Cardiac septum (tissue), 1 donor: ENCODE measurements at places on chromosomes 7 and 10. TPM values are rescaled to one million over a fixed set of nuclear protein-coding genes. Genes with fewer than 3 reads are reported as not detected.

DNA sequence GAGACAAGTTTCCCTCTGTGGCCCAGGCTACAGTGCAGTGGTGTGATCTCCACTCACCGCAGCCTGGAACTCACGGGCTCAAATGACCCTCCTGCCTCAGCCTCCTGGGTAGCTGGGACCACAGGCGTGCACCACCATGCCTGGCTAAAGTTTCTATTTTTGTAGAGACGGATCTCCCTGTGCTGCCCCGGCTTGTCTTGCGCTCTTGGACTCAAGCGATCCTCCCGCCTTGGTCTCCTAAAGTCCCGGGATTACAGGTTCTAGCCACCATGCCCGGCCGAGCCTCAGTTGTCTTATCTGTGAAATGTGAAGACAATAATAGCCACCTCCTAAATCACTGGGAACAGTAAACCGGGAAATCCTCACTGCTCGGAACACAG is 88.1 kb downstream of the FOXL3 start:
- peak; percentile 69 for DNase-seq

DNA sequence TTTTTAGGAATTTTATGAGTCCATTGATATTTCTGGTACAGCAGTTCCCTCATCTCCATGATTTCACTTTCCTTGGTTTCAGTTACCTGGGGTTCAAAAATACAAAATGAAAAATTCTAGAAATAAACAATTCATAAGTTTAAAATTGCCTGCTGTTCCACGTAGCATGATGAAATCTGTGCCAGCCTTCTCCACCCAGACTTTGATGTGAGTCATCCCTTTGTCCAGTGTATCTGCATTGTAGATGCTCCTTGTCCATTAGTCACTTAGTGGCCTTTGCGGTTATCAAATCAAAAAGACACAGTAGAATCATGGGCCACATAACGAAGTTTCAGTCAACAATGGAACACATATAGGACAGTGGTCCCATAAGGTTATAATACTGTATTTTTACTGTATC is 286.9 kb downstream of the PTEN start:
- DNase-seq = no peak

- DNase-seq = no peak
These were observed 118.6 kb downstream of the PPP1R9A start for GRCh38 chr7:95026018-95026417.

DNA sequence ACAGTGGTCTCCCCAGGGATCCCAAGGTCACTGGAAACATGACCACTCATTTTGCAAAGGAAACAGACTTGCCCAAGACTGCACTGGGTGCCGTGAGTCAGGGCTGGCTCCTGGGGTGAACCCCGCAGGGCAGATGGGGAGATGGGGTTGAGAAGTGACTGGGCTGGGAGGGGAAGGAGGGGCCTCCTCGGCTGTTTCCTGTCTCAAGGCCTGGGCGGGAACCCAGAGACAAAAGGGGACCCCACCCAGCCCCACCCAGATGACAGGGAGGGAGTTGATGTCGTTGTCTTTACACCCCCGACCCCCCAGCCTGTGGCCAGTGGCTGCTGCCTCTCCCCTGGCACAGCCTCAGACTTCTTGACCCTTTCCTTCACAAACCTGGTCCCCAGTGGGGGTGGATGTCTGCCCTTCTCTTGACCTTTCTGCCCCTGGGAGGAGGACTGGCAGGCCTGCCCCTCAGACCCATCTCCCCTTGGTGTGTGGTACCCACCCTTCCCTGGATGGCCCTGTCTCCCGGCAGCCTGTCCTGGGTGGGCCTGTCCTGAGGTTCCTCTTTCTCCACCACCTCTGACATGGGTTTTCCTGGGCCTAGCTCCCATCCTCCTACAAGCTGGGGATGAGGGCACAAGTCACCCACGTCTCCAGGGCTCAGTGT is 1.4 kb downstream of the MYO1G start:
- no peak for DNase-seq

- DNase-seq = no peak
These were observed 187.7 kb upstream of the KLF6 start for GRCh38 chr10:3972460-3973301.

DNA sequence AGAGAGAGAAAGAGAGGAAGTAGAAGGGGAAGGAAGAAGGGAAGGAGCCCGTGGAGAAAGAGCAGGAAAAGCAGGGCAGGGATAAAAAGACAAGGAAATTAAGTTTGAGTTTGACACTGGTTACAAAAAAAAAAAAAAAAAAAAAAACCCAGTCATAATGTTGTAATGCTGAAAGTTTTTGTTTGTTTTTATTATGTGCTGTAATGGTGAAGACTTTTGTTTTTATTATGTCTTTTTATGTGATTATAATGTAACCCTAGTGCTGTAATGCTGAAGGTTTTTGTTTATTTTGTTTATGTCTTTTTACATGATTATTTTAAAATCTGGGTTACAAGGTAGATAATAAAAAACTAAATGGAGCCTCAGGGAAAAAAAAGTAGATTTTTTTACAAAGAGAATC is 184.8 kb downstream of the SEMA3A start:
- DNase-seq = no peak

DNA sequence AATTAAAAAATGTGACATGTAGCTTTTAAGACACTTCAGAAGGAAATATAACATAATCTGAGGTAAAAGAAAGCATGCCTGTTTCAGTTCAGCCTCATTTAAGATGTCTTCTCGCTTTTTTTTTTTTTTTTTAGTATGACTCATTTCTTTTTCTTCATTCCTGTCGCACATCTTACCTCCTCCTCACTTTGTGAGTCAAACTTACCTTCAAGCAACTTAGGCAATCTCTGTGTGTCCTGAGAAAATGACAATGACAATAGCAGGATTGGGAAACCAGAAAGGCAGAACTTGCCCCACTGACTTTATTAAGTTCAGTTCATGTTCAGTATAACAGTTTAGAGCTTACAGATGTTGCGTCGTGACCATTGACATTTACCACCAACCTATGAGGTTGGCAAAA is 7.7 kb downstream of the PTN start:
- DNase-seq = no peak

GRCh38 chr7:148274118-148274517 is 316.4 kb upstream of the C7orf33 start:
- no peak for DNase-seq

MRPS16 gene
- total RNA-seq = 95.5 TPM

PIK3CG gene
- total RNA-seq = 1.7 TPM

SUN3 gene
- not detected for total RNA-seq

RBP4 gene
- 2.1 TPM for total RNA-seq

KEL gene
- 0.57 TPM for total RNA-seq

GHRHR gene
- total RNA-seq = not detected

ALOX5 gene
- 4.9 TPM for total RNA-seq

VSTM2A gene
- total RNA-seq = not detected

PRPS1L1 gene
- not detected for total RNA-seq

ZNF394 gene
- 14.9 TPM for total RNA-seq

ENTPD1 gene
- 14.7 TPM for total RNA-seq
